ENCODE measurements at places on chromosomes 2 and 18.

DNA sequence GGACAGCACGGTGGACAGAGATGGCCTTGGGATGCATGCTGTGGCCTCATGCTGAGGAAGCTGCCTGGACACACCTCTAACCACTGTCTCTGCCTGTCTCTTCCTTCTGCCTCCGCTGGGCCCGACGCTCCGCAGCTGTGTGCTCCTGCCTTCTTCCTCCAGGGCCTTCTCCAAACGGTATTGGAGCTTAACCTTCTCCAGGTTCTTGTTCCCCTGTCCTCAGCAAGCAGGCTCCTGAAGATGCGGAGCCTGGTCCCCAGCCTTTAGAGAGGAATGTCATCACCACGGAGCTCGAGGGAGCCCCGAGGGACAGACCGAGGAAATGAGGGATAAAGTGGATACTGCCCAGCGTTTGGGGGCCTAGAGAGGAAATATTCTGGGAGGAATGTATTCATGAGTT is 155.1 kb downstream of the DYSF start:
- DNase-seq, result no peak

- DNase-seq, result no peak
Measured at GRCh38 chr2:30664761-30665358, 142.4 kb downstream of the CAPN13 start.

DNA sequence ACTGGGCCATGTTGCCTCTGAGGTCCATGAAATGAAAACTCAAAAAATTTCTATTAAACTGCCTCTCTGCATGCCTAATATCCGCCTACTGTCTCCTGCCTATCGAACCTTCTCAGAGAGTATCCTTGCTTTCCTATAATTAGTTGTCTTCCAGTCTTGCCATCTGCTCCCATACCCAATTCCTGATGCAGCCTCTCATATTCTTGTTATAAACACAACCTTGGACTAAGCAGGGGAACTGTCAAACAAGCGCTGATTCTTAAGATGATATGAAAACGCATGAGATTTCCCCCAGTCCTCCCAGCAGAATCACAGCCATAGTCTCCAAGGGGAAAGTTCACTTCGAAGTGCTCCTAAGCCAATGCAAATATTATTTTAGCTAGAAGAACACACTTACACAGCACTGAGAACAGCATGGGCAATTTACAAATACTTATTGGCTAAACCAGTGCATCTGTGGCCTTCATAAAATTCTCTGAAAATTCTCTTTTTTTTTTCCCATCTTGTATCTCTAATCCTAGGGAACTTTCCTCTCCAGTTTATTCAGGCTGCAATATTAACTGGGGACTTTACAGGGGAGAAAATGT is 471.6 kb downstream of the MBD2 start:
- no peak for DNase-seq

DNA sequence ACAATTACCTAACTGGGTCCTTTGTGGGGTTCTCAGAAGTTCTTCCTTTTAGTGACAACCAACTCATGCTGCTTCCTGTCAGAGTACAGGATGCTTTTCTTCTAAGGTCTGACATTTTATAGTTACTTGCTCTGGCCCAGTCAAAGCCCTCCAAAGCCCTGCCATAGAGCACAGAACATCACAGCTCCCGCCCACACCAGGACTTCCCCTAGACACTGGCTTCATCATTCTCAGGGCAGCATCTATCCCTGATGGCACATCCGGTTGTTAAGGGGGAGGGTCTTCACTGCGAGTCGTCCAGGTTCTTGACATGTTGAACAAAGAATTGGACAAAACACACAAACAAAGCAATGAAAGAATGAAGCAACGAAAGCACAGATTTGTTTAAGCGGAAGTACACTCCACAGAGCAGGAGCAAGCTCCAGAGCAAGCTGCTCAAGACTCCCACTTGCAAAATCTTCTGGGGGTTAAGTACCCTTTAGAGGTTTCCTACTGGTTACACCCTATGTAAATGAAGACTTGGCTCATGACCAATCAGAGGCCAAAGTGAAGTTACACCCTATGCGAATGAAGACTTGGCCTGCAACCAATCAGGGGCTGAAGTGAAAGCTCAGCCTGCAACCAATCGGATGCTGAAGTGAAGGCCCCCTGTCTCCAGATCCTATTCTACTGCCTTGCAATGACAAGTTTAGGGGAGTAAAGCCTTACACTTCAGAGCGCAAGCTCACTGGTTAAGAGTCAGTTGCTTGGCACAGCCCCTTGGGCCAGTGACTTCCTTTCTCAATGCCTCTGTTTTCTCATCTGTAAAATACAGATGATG is 79.0 kb downstream of the HDAC4 start:
- no peak for DNase-seq

DNA sequence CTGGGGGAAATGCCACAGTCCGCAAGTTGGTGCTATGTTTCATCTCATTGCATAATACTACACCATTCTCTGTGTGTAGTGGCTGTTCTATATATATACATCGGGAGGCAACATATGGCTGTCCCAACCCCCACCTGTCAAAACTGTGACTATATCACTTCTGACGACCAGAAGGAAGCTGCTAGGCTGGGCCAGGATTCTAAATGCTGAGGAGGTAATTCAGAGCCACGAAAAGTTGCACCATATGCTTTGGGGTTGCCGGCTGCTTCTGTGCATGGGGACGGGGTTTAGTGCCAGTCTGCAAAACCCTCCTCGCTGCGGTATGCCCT is 117.3 kb downstream of the MSH2 start:
- DNase-seq, result no peak

DNA sequence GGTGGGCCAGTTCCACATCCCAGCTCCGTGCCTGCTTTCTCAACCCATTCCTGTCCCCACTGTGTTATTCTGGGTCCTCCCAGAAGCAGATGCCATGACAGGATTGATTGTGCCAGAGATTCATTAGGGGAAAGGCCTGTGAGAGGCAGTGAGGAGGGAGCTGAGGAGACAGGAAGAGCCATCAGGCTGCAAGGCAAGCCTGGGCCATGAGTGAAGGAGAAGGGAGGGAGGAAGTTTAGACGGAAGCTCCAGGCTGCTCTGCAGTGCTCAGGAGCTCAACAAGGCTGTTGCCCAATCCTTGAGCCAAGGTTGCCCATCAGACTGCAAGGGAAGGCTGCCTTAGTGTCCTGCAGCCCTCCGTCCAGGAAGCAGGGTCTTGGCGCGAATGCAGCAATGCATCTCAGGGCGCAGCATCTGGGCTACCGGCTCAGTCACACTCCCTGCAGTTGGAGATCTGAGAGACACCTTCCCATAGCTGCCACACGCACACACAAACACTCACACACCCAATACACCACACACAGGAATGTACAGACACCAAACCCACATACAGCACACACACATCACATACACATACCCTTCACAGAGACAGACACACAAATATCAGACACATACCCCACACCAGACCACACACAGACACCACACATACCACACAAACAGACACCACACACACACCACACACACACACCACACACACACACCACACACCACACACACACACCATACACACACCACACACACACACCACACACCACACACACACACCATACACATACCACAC is 139.5 kb upstream of the NDUFV2 start:
- DNase-seq, result no peak

DNA sequence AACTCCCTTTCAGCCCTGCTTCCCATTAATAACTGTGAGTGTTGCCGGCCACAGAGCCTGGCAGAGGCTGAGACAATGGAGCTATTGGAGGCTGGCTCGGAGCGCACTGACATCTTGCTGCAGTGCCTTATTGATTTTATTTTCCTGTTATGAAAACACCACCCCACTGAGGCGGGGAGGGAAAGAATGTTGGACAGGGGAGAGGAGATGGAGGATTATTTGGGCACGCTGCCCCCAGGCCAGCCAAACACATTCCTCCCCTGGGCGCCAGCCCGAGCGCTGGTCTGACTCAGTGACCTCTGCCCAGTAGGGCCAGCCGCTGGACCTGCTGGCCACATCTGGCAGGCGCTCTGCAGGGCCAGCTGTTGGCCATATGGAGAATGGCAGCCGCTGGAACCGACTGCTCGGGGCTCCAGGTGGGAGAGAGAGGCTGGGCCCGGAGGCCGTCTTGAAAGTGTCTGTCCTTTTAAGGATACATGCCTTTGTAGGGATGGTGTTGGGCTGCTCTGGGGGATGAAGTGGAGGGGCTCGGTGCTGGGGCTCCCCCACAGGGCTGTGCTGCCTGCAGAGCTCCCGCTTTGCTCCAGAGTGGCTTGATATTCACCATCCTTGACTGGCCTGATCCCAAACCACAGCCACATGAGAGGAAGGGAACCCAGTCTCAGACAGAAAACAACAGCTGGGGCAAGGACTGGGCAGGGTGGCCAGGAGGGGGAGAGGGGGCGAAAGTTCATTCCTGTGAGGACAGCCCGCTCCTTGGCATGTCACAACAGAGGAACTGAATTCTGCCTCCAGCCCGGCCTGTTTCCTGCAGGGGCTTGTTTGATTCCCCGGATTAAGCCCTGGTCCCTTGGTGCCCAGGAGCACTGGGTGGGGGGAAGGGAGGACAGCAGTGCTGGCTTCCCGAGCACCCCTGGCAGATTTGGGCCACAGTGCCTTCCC is 179.0 kb downstream of the KLHL29 start:
- no peak for DNase-seq

DNA sequence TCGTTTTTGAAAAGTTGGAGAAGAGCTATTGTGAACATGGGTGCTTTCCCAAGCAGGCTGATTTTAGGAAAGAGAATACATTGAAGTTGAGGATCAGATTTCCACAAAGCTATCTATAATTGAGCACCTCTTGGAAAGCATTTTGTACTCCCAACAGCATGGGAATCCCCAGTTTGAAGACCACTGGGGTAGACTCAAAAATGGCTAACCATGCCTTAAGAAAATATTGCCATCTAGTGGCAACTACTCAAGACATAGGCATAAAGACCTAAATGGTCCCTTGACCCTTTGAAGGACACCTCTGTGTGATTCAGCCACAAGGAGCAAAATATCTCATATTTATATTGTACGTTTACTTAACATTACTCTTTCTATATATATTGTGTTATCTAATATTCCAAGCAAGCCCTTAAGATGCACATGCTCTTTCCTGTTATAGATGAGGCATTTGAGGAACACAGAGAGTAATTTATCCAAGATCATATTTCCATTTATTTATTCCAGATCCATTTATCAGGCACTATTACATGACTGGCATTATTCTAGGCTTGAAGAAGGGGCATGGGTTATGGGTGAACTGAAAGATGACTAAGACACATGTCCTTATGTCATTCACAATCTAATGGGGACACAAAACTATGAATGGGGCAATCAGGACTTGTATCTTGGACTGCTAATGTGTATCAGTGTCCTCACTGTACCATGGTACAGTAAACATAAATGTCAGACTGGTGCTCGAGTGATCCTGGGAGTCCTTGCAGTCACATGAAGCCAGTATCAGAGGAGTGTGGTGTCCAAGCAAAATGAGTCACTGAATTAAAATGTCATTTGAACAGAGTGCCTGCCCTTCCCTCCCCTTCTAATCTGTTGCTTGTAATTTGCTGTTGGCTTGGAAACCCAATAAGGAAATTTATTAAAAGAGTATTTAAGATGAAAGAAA is 121.0 kb upstream of the XPO1 start:
- DNase-seq, result peak; percentile 11

DNA sequence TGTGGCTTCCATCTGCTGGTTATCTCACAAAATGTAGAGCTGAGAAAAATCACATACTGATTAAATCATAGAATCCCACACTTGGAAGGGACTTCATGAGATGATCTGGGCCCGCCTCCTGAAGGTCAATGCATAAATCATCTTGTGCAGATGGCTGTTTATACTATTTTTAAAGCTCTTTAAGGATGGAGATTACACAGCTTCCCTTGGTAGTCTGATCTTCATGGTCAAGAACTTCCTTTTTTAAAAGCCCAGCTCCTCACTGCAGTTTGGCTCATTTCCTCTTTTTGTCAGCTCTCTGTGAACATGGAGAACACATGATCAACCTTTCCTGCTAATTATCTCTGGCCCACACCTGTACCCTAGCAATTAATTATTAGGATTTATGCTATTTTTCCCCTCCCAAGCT is 25.9 kb downstream of the GCG start:
- DNase-seq, result no peak

DNA sequence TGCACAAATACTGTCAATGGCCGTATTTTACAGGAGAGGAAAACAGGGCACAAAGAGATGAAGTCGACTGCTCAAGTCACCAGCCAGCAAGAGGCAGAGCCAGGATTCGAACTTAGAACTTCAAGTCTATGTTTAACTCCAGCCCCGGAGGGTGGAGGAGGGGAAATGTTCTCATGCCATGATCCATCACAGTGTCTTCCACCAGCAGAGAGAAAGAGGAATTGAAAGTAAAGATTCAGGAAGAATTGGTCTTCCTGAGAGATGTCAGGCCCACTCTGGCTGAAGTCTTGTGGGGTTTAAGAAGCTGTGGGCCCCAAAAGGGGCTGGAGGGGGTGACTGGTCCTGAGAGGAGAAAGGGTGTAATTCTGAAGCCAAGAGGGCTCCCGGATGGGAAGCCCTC is 260.0 kb downstream of the TNS1 start:
- no peak for DNase-seq

- no peak for DNase-seq
Measured at GRCh38 chr2:53969285-53969967, 1.4 kb downstream of the PSME4 start.

DNA sequence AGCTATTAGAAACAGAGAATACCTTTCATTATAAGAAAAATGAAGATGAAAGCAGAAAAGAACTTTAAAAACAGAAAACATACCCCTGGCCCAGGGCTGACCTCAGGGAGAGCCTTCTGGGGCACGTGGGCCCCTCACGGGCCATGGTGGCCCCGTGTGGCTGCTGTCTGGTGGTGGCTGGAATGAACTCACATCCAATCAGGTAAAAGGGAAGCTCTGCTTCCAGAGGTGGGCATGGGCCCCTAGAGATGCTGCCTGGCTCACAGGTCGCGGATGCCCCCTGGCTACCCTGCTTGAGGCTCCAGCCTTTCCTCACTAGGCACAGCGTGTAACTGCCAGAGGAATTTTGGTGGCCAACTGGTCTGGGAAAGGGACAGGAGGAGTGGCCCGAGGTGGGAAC is 16.6 kb downstream of the SNORC start:
- no peak for DNase-seq

DNA sequence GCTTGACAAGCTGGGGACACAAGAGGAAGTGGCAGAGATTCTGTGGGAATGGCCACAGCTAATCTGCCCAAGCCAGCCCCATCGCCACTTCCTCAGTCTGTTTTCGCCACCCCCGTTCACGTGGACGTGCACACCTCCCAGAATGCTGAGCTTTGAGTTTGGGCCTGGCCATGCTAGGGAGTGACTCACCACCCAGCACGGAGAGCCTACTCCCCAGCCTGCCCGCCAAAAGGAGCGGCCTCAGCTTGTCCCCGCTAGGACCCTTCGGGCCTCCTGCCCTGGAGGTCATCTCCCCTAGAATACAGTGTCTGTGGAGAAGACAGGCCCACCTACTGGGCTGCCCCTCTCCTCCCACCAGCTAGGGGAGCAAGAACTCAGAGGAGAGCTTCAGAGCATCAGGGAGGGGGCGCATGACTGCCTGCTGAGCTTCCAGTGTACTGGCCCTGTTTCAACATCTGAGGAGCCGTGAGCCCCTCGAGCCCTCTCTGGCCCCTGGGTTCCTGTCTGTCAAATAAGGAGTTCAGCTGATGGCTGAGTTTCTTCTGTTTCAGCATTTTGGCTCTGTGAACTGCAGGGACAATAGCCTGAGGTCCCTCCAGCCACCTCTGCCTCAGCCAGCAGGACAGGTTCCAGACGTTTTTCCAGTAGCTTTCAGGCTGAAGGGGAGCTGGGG is 5.1 kb downstream of the SLC35F6 start:
- no peak for DNase-seq

GRCh38 chr2:189487283-189488007 is 46.2 kb downstream of the WDR75 start:
- no peak for DNase-seq

GRCh38 chr18:57273194-57273593 is 79.2 kb upstream of the ST8SIA3 start:
- no peak for DNase-seq

All from NCI-H1930 (cell line).